ENCODE measurements at places on chromosomes 2 and 18.
A peak's percentile ranks its signal among the peaks of the same experiment; 100 is the strongest.

- no peak for DNase-seq
These were observed 194.0 kb upstream of the RBBP8 start for GRCh38 chr18:22739061-22739642.

- no peak for DNase-seq
These were observed 7.1 kb upstream of the CEP68 start for GRCh38 chr2:65049010-65049639.

DNA sequence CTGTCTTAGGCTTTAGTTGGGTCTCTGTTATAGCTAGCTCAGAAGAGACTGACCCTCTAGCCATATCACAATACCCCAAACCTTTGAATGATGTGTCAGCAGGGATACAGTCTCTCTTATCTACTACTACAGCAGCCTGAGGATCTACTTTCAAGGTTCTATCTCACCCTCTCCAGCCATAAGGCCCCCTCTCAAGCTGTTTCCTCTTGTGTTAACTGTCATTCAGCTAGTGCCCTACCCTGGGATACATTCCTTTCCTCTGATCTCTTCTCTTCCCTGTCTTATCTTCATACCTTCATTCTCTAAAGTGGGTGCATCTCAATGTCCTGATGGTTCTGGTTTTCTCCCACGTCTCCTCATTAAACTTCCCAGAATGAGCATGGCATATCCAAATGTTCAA is 434.7 kb downstream of the NRXN1 start:
- DNase-seq = no peak

GRCh38 chr2:241011296-241011600 is 12.8 kb downstream of the SNED1 start:
- DNase-seq = no peak

GRCh38 chr18:23689031-23689615 is at the start of gene LAMA3:
TSS of gene LAMA3 (plus strand) at chr18:23689453. CDS start at chr18:23689684, 231 bp downstream.
- no peak for DNase-seq

- DNase-seq = no peak
These were observed 152.5 kb upstream of the POU3F3 start for GRCh38 chr2:104701411-104701911.

GRCh38 chr18:59155153-59155552 is 15.5 kb downstream of the SEC11C start:
- DNase-seq = no peak

DNA sequence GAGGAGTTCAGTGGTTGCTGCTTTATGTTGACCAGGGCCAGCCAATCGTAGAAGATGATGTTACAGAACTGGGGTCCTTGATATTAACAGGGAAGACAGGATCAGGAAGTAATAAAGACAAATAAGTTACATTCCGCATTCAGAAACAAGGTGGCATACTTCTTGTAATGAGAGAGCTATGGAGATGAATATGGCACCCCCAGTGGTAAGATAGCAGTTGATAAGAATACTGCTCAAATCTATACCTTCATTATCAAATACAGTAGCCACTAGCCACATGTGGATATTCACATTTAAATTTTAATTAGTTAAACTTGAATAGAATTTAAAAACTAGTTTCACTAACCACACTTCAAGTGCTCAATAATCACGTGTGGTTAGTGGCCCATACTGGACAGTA is 290.4 kb upstream of the RBMS1 start:
- DNase-seq = no peak

GRCh38 chr2:120430957-120431356 is 85.0 kb downstream of the INHBB start:
- no peak for DNase-seq

GRCh38 chr18:78733762-78734613 is 245.6 kb upstream of the SALL3 start:
- DNase-seq = no peak

- DNase-seq = peak; percentile 75
These were observed 966 bp downstream of the ADCY3 start for GRCh38 chr2:24919037-24919505.

- no peak for DNase-seq
These were observed 16.5 kb downstream of the SMARCAL1 start for GRCh38 chr2:216428618-216429350.

DNA sequence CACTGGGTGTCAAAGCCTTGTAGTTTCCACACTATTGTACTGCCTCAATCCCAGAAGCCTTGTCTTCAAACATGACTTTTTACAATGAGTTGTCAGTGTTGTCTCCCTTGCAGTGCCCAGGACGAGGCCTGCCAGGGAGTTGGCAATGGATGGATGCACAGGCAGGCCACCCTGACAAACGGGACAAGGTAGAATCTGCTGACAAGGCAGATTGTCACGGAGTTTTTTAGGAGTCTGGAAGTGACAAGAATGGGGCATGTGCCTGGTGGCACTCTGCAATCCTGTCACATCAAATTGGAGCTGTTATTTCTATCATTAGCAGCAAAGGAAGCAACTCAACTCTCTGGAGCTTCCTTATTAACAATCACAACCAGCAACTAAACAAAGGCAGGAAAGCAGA is 25.2 kb upstream of the GPR39 start:
- no peak for DNase-seq

DNA sequence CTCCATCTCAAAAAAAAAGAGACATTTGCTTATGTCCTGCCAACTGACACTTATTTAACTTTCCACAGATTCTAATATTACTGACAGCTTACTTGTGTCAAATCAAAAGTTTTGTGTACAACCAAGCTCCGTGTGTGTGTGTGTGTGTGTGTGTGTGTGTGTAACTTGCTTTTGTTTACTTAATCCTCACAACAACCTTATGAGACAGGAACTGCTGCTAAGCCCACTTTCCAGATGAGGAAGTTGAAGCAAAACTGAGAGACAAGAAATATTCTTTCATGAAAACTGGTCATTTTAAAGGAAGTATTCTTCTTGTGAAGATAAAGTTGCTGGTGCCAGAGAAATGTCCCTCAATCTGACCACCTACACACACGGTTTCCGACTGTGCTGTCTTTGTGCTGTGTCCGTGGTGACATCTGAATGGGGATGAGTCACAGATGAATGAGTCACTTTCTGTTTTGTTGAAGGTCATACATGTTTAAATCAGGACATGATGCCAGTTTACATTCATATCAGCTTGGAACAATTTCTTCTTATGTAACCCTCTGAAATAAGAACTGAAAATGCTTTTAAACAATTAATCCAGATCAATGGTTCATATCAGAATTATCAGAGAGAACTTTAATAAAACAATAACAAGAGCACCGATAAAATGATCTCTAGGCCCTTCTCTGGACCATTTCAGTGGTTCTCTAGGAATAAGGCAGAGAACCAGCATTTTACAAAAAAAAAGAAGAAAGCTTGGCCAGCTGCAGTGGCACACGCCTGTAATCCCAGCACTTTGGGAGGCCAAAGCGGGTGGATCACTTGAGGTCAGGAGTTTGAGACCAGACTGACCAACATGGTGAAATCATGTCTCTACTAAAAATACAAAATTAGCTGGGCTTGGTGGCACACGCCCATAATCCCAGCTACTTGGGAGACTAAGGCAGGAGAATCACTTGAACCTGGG is 95.5 kb downstream of the THNSL2 start:
- no peak for DNase-seq

GRCh38 chr18:57898506-57899124 is 95.5 kb upstream of the ATP8B1 start:
- no peak for DNase-seq

DNA sequence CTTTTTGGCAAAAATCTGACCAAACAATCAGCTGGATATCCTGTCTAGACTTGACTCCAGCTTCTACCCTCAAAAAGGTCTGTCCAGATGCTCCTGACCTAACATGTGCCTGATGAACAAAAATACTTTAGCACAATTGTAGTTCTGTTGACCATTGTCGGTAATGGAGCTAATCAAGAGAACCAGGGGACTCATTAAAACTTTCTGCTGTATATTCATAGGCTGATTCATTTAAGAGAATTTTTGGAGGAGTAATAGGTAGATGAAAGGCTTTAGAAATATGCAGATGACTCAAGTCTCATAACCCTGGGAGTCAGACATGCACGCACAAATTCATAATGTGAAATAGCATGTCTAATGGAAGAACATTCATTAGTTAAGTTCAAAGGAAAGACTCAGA is 514.2 kb downstream of the TXNL1 start:
- no peak for DNase-seq

- DNase-seq = no peak
These were observed 67.5 kb downstream of the NYAP2 start for GRCh38 chr2:225466891-225467604.

DNA sequence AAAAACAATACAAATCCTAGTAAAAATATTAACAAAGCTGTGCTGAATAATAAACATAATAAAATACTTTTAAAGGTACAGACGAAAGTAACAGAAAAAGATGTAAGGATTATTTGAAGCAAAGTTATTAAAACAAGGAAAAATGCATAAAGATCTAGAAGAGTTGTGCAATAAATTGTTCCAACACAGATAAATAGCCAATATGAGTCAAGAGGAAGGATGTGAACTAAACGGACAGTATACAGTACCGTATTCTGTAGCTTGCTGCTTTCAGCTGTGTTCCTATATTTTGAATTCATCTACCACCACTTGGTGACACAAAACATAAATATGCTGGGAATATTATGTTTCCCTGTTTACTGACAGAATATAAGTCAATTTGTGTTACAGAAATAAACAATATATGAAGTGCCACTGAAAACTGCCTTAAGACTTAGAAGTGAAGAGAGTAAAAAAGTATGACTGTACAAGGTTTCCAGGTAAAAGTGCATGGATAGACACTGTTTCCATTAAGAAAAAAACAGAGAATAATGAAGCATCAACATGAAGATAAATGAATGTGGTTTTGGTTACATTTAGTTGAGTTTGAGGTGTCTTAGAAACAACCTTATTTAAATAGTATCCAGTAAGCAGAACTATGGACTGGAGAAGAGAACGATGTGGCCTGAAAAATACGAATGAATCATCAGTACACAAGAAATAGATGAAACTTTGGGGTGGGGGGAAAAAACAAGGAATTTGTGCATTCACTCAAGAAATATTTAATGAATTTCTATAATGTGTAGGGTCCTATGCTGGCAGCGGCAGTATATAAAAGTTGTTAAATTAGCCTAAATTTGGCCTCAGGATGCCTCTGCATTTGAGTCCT is 13.1 kb downstream of the PPP3R1 start:
- no peak for DNase-seq

- no peak for DNase-seq
These were observed 117.4 kb downstream of the CELF4 start for GRCh38 chr18:37447962-37448888.

DNA sequence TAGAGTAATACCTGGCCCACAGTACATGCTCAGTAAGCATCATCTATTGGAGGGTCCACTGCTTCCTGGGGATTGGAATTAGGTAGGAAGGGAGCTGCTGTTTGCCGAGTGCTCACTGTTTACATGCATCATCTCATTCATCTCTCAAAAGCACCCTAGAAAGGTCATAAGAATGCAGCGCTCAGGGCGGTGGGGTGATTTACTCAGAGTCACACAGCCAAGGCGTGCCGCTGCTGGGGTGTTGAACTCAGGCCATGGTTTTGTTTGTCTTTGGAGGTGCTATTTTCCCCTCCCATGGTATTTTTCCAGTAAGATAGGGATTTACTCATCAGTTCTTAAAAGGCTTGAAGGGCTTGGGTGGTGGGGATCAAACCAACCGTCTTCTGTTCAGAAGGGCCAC is 227.5 kb downstream of the LDLRAD4 start:
- DNase-seq = no peak

DNA sequence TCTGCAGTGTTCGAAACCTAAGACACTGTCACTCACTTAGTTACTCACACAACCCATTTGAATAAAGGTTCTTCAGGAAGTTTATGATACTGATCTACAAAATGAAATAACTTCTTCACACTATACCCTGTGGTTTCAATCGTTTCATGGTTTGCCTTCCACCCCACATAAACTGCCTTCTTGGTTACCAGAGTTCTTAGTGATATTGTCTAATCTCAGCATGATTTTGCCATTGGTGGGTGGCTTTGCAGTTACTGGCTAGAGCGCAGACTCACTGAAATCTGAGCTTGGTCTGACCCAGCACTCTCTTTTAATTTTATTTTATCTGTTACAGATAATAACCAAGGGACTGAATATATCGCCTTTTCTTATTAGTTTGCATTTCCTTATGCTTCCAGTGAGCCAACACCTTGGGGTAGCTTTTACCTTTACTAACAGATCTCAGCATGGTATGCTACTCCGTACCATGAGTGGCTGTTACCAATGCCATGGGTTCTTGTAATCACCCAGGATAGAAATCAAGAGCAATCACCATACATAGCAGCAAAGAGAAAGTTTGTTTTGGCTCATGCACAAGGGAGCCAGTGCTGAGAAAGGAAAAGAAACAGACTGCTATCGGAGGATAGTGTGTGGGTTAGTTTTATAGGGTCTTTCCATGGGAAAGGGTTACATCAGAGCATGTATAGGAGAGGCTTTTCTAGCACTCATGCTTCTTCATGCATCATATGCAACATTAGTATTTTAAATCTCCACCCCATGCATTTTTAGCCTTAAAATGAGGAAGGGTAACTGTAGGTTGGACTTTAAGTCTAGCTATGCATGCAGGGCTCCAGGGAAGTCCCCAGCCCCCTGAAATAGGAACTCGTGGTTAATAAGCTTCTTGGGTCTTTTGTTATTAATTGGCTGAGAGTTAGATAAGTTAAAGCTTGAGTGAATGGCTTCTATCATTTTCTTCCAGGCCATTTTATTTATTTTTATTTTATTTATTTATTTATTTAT is 33.3 kb downstream of the ANXA4 start:
- no peak for DNase-seq

DNA sequence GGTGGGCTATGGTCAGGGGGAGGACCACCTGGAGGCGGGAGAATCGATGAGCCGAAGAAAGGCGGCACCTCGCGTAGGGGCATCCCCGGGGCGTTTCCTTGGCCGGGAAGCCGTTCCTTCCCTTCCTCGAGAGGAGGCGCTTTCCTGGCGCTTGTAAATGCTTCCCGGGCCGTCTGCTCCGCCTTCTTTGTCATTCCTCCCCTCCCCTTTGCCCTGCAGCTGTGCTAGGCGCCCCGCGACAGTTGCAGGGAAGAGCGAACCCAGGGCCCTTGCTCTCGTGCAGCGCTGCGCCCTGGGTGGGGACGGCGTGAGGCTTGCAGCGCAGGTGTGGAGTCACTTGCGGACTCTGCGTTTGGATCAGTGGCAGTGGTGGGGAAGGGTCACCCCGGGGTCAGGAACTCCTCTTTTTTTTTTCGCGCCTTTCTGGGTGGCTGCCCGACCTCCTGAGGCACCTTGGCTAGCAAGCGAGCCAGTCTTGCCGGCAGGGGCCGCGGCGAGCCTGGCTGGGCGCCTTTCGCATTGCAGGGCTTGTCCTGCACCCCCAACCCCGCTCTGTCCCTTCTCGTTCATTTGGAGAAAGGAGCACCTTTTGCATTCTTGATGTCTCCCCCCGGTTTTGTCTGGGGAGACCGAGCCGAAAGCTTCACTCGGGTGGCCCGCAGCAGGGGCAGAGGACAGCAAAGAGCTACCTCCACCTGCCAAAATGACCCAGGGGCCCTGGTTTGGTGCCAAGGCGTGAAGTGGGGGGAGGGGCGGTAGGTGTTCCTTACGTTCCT is 858 bp downstream of the KCNS3 start:
- no peak for DNase-seq

GRCh38 chr2:168530982-168531622 is 75.0 kb downstream of the CERS6 start:
- no peak for DNase-seq

- DNase-seq = no peak
These were observed 24.0 kb downstream of the CERKL start for GRCh38 chr2:181632733-181633401.
